Large intestine (tissue), 12 donors: ENCODE measurements at places on chromosomes 4 and X. TPM values are rescaled to one million over a fixed set of nuclear protein-coding genes. Genes with fewer than 3 reads are reported as not detected.
A peak's percentile ranks its signal among the peaks of the same experiment; 100 is the strongest.

- DNase-seq = no peak
These were observed 6.1 kb upstream of the PDHA2 start for GRCh38 chr4:95833711-95834194.

DNA sequence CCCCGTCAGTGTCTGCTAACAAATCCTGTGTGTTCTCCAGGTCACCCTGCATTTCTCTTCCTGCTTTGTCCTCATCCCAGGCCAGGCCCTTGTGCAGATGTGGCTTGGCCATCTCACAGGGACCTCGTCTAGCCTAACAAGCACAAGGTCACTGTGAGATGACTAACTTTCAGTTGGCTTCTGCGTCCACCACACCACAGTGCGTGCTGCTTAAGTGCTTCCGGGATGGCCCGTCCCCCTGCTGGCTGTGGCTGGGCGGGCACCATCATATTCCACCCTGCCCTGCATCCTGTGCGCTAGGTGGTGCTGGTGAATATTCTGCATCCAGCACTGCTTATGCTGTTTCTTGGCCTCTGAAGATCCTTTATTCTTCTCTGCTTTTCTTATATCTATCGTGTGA is 33.8 kb downstream of the RBBP7 start:
- DNase-seq = peak; percentile 41

- DNase-seq = no peak
These were observed 178.9 kb upstream of the VEGFC start for GRCh38 chr4:176971576-176972115.

DNA sequence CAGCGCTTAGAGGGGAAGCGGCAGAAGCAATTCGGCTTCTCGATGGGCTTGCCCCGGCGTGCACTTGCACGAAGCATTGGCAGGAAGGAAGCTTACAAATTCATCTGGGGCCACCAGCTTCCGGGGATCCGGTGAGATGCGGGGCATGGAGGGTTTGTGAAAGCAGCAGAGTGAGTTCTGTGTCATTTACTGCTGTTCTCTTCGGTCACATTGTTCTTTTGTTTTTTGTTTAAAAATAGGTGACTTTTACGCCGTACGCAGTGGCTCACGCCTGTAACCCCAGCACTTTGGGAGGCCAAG is 47.0 kb downstream of the ASMT start:
- no peak for DNase-seq

DNA sequence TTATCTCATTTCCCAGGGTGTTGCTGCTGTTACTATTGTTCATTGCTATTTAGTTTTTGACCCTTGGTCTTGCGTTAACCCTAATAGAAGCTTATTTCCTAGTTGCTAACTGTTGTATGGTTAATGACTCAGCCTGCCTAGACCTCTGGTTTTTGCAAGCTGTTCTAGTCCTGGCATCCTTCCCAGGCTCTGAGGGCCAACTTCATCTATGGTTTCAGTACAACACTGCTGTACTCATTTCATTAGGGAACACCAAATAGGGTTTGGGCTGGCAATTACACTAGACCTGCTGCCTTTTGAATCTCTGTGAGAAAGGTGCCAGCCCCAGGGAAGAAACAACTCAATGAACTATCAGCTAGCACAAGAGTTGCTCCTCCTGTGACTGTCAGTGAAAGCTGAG is 59.6 kb downstream of the DCX start:
- DNase-seq = peak; percentile 1

DNA sequence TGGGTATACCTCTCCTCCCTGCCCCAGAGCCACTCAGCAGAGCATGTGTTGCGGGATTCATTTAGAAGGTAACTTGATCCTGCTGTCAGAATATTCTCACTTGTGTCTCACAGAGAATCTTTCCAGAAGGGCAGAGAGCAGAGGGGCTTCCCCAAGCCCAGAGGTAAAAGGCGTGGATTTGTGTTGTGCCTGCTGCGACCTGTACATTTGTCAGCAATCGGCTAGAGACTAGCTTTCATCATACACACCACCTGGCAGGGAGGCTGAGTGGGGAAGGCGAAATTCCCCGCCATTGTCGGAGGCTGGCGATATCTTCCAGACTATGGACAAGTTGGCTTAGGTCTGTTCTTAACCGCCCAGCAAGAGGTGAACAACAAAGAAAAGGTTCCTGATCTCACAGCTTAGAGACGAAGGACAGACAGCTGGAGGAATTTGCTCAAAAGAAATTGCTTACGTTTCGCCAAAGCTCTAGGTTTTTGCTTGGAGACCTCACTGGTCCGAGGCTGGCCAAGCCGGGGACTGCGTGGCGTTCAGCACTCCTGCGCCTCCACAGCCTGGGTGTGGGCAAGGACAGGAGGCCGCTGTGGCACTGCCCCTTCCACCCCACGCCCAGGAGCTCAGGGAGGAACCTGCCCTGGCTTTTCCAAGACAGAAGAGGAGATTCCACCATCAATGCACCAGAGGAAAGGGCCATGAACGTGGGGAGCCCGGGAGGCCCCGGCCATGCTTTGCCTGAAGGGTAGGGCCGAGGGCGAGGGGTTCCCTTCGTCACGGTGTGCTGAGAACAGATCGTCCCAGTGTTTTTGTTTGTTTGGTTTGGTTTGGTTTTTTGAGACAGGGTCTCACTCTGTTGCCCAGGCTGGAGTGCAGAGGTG is 69.4 kb downstream of the DCTD start:
- DNase-seq = no peak

DNA sequence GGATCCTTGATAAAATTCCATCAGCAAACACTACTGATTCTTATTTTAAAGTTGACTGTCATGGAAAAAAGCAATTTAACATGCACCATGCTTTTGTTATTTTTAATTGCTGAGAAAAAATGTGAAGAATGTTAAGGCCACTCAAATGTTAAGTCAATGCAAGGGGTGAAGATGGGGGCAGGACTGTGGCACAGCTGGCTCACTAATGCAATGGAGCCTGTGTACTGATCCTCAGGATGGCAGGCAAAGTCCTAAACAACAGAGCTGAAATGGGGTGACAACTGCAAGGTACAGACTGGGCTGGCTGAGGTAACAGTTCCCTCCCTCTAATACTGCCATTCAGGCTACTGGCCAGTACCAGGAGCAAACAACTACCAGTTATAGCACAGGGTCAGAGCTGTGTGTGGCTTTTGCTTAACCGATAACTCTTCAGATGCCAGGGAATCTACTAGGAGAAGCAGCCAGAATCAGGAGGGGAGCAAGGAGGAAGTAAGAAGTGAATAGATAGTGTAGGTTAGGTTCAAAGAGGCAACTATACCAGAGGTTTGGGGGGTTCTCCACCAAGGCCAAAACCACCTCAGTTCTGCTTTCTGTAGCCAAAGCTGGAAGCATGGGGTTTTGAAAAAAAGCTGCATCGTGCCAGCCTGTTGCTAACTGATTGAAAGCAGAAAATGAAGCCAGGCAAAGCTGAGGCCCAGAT is 372.6 kb downstream of the OPHN1 start:
- DNase-seq = no peak

- DNase-seq = no peak
These were observed 449.7 kb downstream of the PCDH7 start for GRCh38 chr4:31169846-31170245.

DNA sequence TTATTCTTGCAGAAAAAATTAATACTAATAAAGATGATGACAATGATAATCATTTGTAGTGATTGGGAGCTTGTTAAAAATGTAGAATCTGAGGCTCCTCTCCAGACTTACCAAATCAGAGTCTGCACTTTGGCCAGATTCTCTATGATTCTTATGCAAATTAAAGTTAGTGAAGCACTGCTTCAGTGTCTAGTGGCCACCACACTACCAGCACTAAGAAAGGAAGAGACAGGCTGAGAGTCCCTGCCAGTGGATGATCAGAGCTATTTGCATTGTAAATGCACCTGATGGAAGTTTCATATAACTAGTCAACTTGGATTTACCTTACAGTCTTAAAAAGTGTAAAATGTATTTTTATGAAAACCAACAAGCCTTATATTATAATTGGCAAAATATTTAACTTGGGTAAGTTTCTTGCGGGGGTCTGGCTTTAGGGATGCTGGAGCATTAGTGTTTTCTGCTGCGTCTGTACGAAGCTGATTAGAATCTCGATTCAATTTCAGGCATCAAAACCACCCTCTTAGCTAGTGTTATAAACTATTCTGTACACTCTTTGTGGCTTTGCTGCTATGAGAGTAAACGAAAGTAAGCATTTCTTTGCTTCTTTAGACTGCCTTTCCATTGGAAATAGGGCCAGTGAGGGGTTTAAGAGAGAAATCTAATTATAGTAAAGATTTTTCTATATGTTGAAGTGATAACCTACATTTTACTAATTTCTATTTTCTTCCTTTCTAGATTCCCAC is 114.1 kb downstream of the TLL1 start:
- no peak for DNase-seq

DNA sequence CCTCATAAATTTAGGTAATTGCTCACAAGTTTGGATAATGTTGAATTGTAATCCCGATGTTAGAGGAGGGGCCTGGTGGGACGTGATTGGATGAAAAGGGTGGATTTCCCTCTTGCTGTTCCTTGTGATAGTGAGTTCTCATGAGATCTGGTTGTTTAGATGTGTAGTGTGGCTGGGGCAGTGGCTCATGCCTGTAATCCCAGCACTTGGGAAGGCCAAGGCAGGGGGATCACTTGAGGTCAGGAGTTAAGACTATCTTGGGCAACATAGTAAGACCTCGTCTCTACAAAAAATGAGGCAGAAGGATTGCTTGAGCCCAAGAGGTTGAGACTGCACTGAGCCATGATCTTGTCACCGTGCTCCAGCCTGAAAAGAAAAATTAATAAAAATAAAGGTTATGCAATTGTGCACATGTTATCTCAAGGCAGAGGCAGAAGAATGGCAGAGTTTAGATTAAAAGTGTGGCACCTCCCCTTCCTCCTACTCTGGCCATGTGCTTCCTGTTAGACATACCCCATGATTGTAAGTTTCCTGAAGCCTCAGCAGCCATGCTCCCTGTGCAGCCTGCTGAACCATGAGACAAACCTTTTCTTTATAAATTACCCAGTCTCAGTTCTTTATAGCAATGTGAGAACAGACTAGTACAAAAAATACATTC is 36.5 kb downstream of the ERVMER34-1 start:
- no peak for DNase-seq

DNA sequence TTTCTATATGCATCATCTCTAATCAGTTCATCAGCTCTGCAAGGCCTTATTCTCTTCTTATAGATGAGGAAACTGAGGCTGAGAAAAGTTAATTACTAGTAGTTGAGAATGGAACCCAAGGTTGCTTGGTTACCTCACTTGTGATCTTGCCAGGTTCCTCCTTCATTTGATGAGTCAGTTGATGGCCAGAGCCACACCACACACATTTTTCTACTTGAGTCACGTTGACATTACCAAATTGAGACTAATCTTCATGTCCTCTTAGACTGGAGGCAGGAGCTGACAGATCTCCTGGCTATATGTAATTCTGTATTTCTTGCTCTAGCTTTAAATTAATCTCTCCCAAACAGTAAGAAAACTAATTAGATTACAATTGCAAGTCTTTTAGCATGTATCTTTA is 428.4 kb downstream of the AFF2 start:
- DNase-seq = no peak

DNA sequence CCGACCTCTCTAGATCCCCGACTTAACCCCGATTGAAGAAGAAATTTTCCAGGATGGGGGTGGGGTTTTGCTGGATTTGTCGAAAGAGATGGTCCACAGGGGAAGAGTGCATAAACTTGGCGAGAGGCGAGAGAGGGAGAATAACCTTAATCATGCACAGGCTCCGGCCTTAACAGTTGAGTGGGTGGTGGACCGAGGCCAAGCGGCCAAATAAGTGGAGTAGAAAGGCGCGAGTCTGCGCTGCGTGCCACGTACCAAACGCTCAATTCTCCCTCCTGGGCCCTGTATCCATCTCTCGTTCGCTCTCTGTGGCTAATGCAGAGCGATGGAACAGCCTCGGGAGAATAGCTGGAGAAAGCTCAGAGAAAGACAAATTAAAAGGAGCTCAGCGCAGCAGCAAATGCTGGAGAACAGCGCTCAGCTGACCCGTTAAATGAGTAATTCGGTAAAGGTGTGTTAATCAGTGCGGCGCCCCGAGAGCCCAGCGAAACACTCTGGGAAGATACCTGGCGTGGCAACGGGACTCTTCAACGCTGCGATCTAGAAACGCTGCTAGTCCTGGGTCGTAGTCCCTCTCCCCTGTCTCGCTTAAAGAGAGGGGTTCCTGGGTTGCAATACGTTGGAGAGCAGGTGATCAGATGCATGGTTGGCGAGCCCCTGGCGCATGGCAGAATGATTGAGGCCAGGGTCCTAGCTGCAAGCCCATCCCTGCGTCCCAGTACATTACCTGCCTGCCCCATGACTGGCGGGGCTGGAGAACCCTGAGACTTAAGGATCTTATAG is 887 bp upstream of the IL1RAPL2 start:
- DNase-seq = no peak

GRCh38 chr4:122827258-122827878 is 737 bp downstream of the FGF2 start:
- DNase-seq = peak; percentile 14

DNA sequence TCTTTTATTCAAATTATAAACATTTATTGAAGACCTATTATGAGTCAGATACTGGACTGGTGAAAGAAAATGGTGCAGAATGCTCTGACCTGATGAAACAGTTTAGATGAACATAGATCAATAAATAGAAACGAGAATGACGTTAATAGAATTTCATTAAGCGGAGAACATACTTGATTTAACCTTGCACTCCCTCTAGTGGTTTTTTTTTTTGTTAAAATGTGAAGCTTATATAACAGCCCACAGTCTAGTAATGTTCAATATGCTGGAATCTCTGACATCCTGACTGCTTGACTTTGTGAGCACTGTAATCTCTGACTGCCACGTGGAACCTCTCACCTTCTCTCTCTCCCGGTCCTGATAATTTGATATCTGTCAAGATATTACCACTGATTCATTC is 32.3 kb downstream of the HDAC8 start:
- DNase-seq = no peak

DNA sequence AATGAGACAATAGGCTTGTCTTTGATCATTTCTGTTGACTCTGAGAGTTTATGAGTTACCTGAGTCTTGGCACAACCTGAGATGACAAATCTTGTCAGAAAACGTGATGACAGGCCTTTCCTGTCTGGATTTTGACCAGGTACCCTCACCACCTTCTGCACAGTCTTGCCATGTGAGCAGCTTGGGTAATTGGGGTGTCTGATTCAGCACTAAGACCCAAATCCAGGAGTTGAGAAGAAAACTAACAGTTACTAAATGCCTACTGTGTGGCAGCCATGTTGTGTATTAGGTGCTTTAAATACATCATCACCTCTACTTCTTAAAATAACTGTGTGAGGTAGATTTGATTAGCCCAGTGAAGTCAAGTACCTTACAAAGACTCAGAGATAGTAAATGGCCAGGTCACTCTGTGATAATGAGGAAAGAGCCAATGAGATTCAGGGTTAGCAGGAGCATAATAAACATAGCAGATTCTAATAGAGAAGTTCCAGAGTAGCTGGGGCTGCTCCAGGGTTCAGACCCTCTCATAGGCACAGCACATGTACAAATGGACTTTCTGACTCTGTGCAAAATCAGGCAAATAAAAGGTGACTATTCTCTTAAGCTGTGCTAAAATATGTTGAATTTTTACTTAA is 2.8 kb downstream of the EREG start:
- DNase-seq = peak; percentile 62

GRCh38 chr4:1105067-1105466 is 8.3 kb downstream of the RNF212 start:
- no peak for DNase-seq

ZCCHC4 gene
- 12.2 TPM for polyA plus RNA-seq

CT45A3 gene
- not detected for polyA plus RNA-seq

FSTL5 gene
- polyA plus RNA-seq = 7.0 TPM

CSAG3 gene
- polyA plus RNA-seq = not detected

WDFY3 gene
- polyA plus RNA-seq = 28.9 TPM

LAMTOR3 gene
- 83.0 TPM for polyA plus RNA-seq

S100P gene
- polyA plus RNA-seq = 5.0 TPM

GABRA4 gene
- 0.31 TPM for polyA plus RNA-seq
